ENCODE measurements at places on chromosomes 13 and 19.

DNA sequence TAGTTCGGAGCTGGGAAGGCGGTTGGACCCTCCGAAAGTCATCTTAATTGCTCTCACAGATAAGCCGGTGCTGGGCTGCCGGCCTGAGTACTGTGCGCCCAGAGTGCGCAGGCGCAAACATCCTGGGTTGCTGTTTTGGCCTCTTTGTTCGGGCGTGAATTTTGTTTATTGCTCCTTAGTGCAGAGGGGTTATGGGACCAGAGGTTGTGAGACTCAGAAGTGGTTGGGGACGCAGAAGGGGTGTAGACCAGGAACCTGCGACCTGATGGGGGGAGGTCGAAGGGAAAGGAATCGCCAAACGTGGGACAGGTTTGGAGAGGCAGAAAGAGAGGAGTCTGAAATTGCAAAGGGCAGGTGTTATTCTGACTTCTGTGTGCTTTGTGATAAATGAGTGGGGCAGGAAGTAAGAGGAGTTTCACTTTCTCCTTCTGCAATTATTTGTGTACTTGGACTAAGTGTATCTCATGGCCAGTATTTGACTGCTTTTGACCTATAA lies 607 bp upstream of the ZNF566 start:
- peak; percentile 91 for DNase-seq

- no peak for DNase-seq
Measured at GRCh38 chr19:27779954-27780353, 1433.0 kb downstream of the UQCRFS1 start.

- DNase-seq: peak; percentile 96
Measured at GRCh38 chr13:48037346-48038173, at the start of gene NUDT15. TSS of gene NUDT15 (plus strand) at chr13:48037726. CDS start at chr13:48037747, 21 bp downstream.

DNA sequence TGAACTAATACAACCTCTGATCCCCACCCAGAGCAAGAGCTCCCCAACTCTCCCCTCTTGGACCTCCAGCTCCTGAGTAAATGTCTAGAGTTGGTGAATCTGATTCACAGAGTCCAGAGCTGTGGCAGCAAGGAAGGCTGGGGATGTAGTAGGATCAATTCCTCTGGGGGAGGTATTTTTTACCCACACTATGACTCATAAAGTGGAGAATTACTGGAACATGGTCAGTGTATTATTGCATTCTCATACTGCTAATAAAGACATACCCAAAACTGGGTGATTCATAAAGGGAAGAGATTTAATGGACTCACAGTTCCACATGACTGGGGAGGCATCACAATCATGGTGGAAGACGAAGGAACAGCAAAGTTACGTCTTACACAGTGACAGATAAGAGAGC lies 496.7 kb downstream of the EFNB2 start:
- peak; percentile 46 for DNase-seq

DNA sequence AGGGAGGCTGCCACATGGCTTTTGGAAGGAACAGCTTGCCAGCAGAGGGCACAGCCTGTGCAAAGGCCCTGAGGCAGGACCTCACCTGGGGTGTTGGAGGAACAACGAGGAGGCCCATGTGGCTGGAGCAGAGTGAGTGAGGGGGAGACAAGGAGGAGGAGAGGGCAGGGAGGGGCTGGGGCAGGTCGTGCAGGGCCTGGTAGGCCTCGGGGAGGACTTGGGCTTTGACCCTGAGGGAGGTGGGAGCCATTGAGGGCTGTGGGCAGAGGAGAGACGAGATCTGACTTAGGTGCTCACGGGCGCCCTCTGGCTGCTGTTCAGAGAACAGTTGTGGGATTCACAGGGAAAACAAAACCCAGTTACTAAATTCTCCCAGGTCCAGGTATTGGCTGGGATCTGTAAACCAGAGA lies 25.2 kb downstream of the ZNRF4 start:
- peak; percentile 57 for DNase-seq

DNA sequence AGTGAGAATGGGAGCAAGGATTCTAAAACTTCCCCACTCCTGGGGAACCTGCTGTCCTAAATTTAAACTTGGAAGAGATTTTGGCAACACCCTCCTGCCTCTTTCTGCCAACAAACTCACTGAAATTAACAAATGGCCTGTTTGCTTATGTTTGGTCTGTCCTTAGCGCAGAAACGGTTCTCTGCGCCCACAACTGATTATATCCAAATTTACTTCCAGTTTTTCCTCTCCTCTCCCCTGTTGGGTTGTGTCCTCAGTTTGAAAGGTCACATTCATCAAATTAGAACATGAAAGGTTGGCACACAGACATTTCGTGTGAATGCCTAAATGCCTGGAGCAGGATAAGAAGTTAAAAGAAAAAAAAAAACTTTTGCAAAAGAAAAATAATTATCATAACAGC lies 56.4 kb upstream of the MRI1 start:
- no peak for DNase-seq

DNA sequence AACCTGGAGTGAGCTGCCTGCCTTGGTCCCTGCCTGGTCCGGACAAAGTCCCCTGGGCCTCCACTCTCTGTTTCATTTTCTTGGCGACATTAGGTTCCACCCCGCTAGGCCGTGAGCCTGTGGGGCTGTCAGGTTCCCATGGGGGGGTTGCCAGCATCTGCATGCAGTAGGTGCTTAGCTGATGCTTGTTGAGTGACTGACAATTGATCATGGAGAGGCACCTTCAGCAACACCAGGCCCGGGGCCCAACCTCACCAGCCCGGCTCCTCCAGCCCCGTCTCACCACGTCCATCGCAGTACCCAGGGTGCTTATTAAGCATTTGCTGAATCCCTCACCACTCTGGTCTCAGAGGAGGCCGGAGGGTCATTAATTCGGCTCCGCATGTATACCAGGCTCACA lies 13.4 kb downstream of the MISP start:
- no peak for DNase-seq

DNA sequence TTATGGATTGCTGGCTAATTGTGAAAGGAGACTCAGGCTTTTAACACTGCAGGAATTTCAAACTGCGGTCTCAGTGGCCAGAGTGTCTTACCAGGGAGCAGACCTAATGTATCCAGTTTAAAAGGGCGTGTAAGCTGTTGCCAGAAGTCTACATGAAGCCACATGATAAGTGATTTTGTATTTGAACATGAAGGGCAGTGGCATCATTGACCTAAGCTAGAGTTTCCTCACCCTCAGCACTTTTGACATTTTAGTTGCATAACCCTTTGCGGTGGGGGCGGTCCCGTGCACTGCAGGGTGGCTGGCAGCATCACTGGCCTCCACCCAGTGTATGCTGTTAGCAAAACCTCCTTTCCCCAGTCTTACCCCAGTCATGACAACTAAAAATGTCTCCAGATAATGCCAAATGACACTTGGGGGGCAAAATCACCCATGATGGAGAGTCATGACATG lies 23.7 kb upstream of the GPR18 start:
- DNase-seq: no peak

- no peak for DNase-seq
Measured at GRCh38 chr13:100230769-100231149, 141.9 kb downstream of the PCCA start.

DNA sequence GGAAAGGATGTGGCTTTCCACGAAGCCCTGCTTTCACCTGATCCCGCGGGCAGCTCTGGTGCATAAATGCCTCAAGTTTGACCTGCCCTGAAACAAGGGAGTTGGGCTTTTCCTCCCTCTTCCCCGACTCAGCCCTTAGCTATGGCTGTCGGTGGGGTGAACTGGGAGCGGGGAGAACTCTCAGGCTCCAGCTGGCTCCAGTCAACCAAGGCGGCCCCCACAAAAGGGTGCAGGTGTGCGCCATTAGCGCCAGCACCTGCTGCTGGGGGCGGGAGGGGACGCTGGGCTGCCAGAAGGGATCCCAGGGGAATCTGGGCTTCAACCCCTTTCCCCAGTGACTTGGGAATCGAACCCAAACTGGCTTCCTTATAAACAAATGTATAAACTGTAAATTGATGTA lies 7.1 kb upstream of the DHRS12 start:
- DNase-seq: no peak

- no peak for DNase-seq
Measured at GRCh38 chr13:101025925-101026324, 351.3 kb upstream of the TMTC4 start.

GRCh38 chr13:50386541-50387050 lies 371.4 kb downstream of the KCNRG start:
- peak; percentile 47 for DNase-seq

- no peak for DNase-seq
Measured at GRCh38 chr13:96200810-96201209, 110.9 kb downstream of the HS6ST3 start.

- DNase-seq: peak; percentile 30
Measured at GRCh38 chr13:21638319-21639282, 32.3 kb upstream of the FGF9 start.

GRCh38 chr13:29230299-29230845 lies 365.1 kb downstream of the SLC7A1 start:
- DNase-seq: no peak

GRCh38 chr13:88142653-88143052 lies 471.5 kb downstream of the SLITRK5 start:
- no peak for DNase-seq

GRCh38 chr19:10420444-10421239 lies at the start of gene PDE4A:
TSS of gene PDE4A (plus strand) at chr19:10420538. CDS start at chr19:10420765, 227 bp downstream.
- peak; percentile 58 for DNase-seq

DNA sequence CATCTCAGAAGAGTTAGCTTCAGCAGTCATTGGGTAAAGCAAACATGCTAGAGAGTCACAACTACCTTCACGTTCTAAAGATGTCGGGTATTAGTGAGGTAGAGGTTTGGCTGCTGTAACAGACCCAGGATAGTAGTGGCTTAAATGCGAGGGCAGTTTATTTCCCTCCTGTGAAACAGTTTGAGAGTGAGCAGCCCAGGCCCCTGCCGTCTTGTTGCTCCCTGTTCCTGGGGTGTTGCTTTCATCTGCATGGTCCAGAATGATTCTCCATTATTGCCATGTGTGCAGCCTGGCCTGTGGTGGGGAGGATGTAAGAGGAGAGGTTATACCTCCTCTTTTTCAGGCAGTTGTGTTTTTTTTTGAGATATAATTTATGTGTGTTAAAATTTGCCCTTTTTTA lies 63.7 kb downstream of the SIPA1L3 start:
- no peak for DNase-seq

DNA sequence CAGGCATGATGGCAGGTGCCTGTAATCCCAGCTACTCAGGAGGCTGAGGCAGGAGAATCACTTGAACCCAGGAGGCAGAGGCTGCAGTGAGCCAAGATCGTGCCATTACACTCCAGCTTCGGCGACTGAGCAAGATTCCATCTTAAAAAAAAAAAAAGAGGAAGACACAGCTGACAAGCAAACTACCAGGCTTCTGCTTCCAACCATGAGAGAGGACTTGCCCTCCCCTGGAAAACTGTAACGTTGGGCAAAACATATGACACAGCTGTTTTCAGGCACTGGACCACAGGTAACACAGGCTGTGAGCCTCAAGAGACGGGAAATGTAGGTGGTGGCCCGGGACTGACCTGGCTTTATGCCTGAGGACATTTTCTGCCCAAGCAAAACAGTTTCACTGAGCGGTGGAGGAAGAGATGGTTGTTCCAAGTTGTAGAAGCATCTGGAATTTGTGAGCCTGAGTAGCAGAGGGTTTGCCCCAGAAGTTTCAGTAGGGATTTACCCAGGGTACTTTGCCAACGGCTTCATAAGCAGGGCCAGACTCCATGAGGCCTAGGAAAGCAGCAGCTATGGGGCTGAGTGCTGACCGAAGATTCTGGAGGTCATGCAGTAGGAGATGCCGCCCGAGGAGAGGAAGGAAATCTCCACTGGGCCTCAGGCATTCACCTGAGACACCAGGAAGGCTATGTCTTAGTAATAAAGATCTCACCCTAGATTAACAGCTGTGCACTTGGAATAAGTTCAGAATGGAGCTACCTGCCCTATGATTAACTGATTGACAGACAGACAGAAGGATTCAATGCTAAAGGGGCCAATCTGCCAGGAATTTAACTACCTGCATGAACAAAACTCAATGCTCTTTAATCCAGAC lies 88.0 kb downstream of the ABCC4 start:
- no peak for DNase-seq

DNA sequence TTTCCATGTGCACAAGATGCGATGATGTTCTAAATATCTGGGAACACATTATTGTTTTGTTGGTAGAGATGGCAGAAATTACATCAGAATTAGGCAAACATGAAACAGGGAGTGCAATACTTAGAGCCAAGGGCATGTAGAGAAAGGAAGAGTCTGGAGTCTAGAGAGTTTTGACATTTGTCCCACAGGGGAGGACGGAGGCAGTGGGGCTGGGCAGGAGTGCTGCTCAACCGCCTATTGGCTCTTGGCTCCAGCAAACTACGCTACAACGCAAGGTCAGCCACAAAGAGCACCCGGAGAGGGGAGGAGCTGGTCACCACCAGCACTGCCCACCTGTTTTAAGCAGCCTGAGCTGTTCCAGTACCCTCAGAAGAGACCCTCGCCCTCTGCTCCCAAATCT lies 108.3 kb downstream of the ABCC4 start:
- no peak for DNase-seq

GRCh38 chr13:48159826-48160225 lies 64.9 kb upstream of the MED4 start:
- no peak for DNase-seq

GRCh38 chr13:102317593-102317992 lies 84.3 kb downstream of the FGF14 start:
- peak; percentile 17 for DNase-seq

DNA sequence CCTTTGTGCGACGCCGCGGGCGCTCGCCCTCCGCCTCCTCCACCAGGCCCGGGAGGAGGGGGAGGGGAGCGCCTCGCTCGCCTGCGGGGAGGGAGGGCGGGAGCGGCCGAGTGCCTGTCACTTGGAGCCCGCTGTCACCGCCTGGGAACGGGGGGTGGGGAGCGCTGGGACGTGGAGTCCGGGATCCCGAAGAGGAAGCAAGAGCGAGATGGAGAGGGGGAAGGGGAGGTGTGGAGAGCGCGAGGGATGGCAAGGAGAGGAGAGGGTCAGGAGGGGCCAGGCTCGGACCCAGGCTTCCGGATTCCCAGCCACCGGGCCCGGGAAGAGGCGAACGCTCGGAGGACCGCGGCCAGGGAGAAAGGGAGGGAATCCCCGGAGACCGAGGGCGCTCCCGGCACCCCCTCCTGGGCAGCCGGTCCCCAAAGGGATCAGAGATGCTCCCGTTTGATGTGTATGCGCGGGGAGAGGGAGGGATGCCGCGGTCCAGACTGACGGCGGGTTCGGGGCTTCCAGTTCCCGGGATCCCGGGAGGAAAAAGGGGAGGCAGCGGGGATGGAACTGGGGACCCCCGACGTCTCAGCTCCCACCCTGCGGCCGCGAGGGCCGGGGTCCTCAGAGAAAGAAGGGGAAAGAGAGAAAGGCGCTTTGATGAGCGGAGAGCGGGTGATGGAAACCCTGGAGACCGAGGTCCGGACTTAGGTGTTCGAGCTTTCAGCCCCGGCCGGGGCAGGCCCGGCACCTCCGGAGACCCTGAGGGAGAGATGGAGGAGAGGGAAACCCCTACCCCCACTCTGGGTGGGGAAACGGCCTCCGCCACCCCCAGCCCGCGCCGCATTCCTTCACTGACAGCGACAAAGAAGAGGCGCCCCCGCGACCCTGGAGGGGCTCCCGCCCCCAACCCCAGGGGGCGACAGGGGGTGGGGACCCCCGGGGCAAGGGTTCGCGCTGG lies 4.7 kb upstream of the DPF1 start:
- DNase-seq: peak; percentile 55

- no peak for DNase-seq
Measured at GRCh38 chr19:16349551-16350152, 25.0 kb downstream of the KLF2 start.

Measured in AG08396 (cell line).